ENCODE measurements at places on chromosomes 2 and 18.

- no peak for DNase-seq
These were observed 87.3 kb downstream of the CBLN2 start for GRCh38 chr18:72456802-72457201.

DNA sequence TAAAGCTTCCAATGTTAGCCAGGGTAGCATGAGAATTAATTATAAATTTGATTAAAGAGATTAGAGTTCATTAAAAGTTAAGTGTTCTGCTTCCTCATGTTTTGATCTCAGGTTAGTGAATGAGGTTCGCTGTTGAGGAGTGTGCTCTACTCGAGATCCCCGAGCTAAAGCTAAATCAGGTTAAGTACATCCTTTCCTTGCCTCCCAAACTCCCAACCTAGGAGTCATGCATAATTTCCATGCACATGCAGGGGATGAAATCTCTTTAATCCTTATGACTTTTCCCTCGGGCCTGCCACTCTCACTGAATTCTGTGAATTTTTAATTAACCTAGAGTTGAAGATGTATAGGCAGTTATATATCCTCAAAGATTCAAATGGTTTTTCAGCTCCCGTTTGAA, 156.1 kb upstream of the NCK2 start:
- no peak for DNase-seq

GRCh38 chr2:59000796-59001195, 759.7 kb upstream of the FANCL start:
- DNase-seq, result no peak

GRCh38 chr2:217085543-217085942, 225.7 kb upstream of the TNP1 start:
- no peak for DNase-seq

- no peak for DNase-seq
These were observed 230.6 kb upstream of the LRATD1 start for GRCh38 chr2:14401873-14402272.

DNA sequence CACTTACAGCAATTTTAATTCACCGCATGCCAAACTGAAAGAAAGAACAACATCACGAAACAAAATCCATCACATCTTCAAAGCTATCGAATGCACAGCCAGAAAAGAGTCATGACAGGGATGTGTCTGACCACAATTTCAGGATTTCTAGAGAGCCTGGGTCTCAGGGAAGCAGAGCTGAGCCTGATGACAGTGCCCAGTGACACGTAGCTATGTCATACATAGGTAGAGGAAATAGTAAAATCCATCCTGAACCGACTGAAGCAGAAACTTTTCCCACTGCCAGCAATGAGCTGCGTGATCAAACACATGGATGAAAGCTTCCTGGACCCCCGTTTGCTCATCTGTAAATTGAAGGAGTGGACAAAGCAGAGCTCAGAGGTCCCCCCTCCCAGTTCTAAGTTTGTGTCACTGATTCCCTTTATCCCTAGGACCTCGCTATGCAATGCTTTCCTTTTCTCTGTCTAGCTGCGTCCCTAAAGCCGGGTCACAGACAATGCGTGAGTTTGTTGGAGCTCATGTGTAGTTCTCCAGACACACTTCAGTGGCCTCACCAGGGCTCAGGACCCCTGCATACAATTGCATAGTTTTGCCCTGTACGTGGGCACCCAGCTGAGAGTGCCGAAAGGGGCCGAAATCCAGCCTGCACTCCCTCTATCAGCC, 37.6 kb downstream of the CCBE1 start:
- no peak for DNase-seq

DNA sequence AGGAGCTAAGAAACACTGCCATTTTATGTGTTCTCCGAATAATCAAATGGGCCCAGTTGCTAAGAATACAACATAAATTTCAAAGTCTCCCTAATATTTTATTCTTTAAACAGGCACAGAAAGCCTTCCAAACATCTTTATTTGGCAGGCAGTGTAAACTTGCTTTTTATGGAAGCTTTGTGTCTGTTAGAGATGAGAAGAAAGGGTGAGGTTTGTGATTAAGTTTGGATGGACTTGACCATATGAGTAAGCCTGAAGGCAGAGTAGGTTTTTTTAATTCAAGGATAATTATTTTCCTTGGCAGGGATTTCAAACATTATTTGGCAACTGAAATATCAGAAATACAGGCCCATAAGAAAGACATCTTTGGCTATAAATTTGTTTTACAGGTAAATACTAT, 62.9 kb downstream of the COX7A2L start:
- DNase-seq, result no peak

GRCh38 chr2:210593166-210593565, 36.8 kb downstream of the CPS1 start:
- no peak for DNase-seq

DNA sequence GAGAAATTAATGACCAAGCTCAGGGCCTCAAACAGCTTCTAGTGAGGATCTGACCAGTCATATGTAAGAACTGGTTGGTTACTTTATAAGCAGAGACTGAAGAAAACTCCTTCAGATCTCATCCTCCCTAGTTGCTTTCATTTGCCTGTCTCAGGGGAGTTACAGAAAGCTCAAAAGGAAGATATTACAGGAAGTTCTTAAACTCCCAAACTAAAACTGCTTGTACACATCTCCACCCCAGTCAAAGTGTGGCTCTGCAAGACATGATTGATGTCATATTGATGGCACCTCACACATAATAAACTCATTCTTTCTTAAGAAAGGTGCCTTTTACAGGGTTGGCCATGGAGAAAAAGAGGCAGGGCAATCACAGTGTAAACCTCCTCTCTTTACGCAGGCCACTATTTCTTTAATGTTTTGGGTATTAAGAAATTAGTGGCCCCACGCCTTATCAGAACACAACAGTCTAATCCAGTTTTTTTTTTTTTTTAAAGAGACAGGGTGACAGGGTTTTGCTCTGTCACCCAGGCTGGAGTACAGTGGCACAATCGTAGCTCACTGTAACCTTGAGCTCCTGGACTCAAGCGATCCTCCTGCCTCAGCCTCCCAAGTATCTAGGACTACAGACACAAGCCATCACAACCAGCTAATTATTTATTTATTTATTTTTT, 62.6 kb upstream of the STK17B start:
- no peak for DNase-seq
